ENCODE measurements at places on chromosomes 7 and 10.

DNA sequence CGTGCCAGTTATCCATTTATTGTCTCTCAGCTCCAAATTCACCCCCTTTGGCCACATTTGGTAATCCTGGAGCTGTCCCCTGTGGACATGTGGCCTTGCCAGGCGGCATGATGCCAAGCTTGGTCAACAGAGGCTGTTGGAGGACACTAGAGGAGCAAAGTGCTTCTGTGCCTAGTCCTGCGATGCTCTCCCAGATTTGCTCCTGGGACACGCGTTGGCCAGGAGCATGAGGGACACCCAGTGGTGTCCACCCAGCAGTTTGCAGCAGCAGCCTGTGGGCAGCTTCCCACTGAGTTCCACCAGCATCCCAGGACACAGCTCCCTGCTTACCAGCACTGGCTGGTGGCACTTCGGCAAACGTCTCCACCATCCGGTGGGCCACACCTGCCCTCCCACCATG is 55.5 kb upstream of the STEAP1B start:
- DNase-seq = no peak

- peak; percentile 28 for DNase-seq
These were observed 183.4 kb downstream of the SORCS3 start for GRCh38 chr10:104824380-104825006.

GRCh38 chr7:1702652-1703051 is 32.6 kb downstream of the ELFN1 start:
- DNase-seq = no peak

DNA sequence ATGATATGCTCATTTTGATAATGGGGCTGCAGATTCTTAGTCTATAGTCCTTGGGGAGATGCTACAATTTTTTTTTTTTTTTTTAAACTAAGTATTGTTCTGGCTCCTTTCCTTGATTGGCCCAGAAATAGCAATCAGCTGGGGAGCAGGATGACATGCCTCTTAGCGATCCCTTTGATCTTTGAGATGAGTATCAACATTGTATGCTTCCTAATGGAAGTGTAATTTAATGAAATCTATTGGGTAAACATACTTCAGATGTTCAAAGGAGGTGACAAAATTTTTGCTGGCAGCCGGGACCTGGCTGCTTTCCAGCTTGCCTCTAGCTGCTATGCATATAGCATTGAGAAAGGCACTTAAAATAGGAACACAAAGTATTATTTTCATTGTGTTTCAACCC is 43.5 kb downstream of the VTI1A start:
- DNase-seq = no peak

- DNase-seq = peak; percentile 35
These were observed 440.3 kb upstream of the FOXK1 start for GRCh38 chr7:4241791-4242190.

DNA sequence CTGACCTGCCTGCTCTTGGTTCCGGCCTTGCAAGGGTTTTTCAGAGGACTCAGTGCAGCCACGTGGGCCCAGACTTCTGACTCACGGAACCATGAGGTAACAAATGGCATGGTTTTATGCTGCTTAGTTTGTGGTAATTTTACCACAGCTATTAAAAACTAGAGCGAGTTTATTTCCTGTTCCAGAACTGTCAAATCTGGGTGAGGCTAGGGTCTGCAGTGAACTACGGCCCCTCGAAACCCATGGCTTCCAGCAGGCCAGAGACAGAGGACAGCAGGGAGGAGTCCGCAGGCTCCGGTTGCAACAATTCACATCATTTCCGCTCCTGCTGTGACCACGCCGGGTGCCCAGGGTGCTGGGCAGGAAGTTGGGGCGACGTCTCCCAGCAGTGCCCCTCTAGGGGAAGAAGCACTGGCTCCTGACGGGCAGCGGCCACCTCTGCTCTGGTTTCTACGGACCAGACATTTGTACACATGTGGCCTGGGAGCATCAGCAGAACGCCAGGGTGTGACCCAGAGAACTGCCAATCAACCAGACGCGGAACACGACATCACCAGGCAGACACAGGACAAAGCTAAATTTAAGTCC is 74.8 kb downstream of the ADARB2 start:
- no peak for DNase-seq

All from NT2/D1 (cell line).